ENCODE measurements at places on chromosomes 2 and 18. TPM values are rescaled to one million over a fixed set of nuclear protein-coding genes. Genes with fewer than 3 reads are reported as not detected.

The GULP1 gene
- 16.8 TPM for polyA plus RNA-seq

The ADCYAP1 gene
- 0.56 TPM for polyA plus RNA-seq

The RAB27B gene
- 2.0 TPM for polyA plus RNA-seq

The MROH2A gene
- polyA plus RNA-seq, result 0.19 TPM

The IL18RAP gene
- 0.22 TPM for polyA plus RNA-seq

The EML6 gene
- polyA plus RNA-seq, result 0.54 TPM

The SPP2 gene
- not detected for polyA plus RNA-seq

The KLHL14 gene
- polyA plus RNA-seq, result 0.40 TPM

The TUBB8B gene
- 0.51 TPM for polyA plus RNA-seq

The CPLX4 gene
- polyA plus RNA-seq, result not detected

The TEKT4 gene
- not detected for polyA plus RNA-seq

The DNAJC5G gene
- polyA plus RNA-seq, result not detected

The C2orf80 gene
- polyA plus RNA-seq, result 0.46 TPM

The LRRC30 gene
- polyA plus RNA-seq, result not detected

The GNAL gene
- 0.45 TPM for polyA plus RNA-seq

The SEPTIN10 gene
- polyA plus RNA-seq, result 24.0 TPM

The VIL1 gene
- 280 TPM for polyA plus RNA-seq

The MYOM1 gene
- 2.7 TPM for polyA plus RNA-seq

The C1D gene
- 27.6 TPM for polyA plus RNA-seq

The CBLN2 gene
- 5.4 TPM for polyA plus RNA-seq

The ALK gene
- polyA plus RNA-seq, result 0.04 TPM

The ADAM23 gene
- 1.6 TPM for polyA plus RNA-seq

The SP140 gene
- 1.5 TPM for polyA plus RNA-seq

The MRO gene
- 19.2 TPM for polyA plus RNA-seq

All from small intestine (tissue), 16 donors.